AG10803 (cell line): ENCODE measurements at places on chromosomes 2 and 18.
A peak's percentile ranks its signal among the peaks of the same experiment; 100 is the strongest.

- DNase-seq: peak; percentile 78
Observed at GRCh38 chr18:9690418-9691188, 17.5 kb upstream of the RAB31 start.

GRCh38 chr2:233003658-233004555 lies 9.1 kb downstream of the NGEF start:
- no peak for DNase-seq

GRCh38 chr18:8339952-8340351 lies 269.3 kb upstream of the RAB12 start:
- no peak for DNase-seq

DNA sequence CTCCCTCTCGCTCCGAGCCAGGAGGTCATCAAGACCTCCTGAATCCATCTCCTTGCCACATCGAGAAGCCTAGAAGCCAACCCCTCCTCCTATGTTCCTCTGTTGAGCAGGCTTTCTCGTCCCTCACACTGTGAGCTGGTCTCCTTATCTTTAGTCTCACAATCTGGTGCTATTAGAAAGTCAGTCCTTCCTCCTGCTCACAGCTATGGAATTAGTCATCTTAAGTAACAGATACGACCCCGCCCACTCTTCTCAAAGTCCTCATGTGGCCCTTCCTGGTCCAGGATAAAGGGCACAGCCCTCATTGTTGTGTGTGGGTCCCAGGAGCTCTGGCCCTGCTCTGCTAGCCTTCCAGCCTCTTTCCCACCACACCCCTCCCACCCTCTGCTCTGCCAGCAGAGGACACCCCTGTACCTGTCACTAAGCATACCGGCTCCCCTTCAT lies 41.4 kb upstream of the TRIB2 start:
- no peak for DNase-seq

DNA sequence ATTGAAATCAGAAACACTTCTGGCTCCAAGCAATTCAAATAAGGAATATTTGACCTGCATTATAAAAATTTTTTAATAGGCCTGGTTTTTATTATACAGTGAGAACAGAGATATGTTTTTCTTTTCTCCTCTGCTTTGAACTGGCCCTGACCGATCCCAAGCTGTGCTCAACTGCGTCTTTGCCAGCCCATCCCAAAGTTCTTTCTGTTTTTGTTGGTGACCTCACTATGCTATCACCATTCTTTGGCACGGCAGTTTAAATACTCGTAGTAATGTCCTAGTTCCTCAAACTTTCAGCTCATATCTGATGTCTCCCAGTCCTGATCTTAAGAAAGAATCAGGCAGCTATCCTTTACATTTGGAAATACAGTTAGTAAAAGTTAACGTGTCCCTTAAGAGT lies 42.3 kb upstream of the NETO1 start:
- no peak for DNase-seq

DNA sequence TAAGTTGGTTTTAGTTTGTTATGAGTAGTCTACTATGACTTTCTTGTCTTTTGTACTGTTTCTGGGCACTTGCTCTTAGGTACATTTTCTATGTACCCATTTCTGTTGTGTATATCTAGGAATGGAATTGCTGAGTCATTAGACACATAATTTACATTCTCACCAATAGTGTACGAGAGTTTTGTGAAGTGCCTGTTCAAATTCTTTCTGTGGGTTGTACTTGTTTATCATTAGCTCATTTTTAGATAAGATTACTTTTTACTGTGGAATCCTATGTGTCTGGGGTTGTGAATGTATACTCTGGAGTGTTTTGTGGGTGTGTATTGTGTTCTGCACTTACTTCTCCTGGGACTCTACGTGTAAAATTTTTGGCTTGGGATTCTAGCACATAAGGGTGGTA lies 36.6 kb upstream of the CD28 start:
- DNase-seq: peak; percentile 17

DNA sequence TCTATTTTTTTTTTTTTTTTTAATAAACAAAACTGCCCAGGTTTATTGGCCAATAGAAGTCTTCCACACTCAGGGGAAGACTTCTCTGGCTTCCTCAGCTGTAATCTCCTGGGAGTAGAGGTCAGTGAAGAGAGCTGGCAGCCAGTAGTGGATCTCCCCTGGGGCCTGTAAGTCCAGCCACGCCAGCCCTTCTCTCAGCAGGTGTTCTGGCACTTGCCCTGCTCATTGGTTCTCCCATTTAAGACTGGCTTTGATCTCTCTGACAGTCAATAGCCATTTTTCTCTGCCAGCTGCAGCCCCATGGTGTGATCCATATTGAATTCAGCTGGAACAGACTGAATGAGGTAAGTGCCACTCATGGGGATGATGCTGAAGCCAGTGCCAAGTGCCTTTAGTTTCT lies 170.6 kb upstream of the SPHKAP start:
- no peak for DNase-seq

GRCh38 chr2:210522399-210522798 lies 34.0 kb upstream of the CPS1 start:
- DNase-seq: no peak
